ENCODE measurements at places on chromosomes 11 and 22.

DNA sequence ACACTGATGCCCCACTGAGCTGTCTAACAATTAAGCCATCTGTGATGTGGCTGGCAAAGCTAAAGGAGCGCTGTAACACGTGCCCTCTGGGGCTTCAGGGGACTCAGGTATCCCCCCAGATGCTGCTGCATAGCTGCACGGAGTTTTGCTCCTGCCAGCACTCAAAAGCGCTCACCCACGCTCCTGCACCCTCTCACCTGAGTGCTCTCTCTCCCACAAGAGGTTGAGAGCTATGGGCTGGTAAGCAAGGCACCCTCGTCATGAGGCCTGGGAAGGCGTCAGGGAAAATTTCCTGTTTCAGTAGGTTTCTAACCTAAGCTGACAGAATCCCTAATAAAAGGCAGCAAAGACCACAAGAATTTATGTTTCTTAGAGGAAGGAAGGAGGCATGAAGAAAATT is 850.3 kb downstream of the OPCML start:
- DNase-seq, result no peak

DNA sequence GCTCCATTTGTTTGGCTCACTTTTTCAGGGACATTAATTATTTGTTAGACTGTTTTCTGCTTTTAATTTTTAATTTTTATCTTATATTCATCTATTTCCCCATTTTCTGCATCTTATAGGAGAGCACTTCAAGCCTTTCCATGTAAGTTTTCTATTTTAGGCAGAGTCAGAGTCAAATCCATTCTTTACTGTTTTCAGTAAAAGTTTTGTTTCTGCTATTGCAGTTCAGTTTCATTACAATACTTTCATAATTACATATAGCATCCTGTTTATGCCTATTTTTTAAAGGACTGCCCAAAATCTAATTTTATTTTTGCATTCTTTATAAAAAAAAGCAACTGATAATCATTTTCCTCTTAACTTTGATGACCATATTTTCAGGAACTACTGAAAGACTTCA is 3.8 kb upstream of the OR10A5 start:
- no peak for DNase-seq

DNA sequence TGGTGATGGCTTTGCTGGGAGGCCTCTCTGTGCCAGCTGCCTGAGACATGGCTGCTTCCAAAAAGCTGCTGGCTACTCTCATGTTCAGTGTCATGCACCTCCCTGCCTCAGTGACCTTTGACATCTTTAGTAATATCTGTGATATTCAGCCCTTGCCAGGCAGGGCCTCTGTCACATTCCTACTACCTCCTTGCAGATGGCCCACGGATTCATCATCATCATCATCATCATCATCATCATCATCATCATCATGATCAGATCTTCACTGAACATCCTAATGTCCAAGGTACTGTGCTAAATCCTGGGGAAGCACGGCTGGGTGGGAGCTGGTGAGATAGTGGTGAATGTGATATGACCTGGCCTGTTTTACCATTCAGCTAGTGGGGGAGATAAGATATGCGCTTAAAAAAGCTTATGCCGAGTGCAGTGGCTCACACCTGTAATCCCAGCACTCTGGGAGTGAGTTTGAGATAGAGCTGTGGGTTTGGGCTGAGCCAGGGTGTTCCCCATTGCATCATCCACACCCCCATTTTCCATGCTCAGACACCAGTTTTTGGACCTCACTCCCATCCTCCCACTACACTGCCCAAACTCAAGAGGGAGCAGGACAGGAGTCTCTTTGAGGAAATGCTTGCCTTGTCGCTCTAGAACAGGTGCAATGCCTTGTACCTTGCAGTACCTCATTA is 17.1 kb upstream of the TMPRSS13 start:
- no peak for DNase-seq

DNA sequence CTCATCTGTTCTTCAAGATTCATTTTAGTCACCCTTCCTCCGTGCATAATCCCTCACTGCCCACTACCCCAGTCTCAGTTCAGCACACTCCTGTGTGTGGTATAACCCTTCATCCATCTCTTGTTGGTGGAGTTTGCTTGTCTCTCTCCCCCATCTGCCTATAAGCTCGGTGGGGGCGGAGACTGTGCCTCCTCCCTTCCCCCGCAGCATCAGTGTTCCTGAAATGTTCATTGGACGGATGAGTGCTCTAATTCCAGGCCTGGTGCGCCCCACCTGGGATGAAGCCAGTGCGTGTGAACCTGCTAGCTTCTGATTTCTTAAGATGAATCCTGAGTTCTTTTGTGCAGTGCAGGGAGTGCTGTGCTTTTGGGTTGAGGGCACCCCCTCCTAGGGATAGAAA is 100.0 kb downstream of the GRIK4 start:
- no peak for DNase-seq

GRCh38 chr11:16110886-16111285 is 245.5 kb downstream of the SOX6 start:
- DNase-seq, result no peak

Measured in mammary epithelial cell (primary cell).